ENCODE measurements at places on chromosomes 4 and X.

DNA sequence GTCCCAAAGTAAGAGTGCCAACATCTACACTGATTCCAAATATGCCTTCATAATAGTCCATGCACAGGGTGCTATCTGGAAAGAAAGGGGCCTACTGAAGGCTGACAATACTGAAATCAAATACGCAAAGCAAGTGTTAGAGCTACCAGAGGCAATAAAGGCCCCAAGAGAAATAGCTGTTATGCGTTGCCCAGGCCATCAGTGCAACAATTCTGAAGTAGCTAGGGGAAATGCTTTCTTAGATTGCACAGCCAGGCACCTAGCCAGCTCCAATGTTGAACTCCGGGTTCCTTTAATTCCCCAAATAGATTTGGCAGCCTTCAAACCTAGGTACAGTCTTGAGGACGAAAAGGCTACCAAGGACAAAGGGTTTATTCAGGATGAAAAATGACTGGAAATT, 17.4 kb upstream of the PAPSS1 start:
- no peak for DNase-seq

DNA sequence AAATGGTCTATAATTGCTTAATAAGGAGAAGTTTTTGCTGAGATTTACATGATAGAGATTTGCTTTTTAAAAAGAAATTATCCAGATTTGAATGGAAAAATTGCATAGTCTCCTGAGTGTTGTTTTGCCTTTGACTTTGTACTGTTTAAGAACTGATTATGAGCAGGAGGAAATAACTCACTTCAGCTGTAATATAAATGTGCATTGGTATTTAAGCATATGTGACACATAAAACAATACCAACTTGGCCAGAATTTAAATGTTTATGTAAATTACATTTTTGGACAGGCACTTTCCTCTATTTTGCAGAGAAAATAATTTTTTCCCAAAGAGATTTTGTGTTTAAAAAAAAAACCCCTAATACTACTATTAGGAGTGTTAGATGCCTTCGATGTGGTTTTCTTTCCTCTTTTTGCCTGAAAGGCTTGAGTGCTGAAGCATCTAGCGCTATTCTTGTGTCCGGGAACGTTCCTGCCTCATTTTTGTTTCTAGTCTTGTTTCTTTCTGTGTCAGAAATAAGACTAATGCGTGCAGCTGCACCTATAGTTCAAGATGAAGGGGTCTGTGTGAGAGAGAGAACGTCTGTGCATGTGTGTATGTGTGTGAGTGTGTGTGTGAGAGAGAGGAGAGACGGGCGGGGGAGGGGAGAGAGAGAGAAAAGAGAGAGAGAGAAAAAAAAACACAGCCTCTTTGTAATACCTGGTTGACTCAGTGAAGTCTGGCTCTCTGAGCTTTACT, 60.8 kb downstream of the TBL1X start:
- DNase-seq, result no peak

DNA sequence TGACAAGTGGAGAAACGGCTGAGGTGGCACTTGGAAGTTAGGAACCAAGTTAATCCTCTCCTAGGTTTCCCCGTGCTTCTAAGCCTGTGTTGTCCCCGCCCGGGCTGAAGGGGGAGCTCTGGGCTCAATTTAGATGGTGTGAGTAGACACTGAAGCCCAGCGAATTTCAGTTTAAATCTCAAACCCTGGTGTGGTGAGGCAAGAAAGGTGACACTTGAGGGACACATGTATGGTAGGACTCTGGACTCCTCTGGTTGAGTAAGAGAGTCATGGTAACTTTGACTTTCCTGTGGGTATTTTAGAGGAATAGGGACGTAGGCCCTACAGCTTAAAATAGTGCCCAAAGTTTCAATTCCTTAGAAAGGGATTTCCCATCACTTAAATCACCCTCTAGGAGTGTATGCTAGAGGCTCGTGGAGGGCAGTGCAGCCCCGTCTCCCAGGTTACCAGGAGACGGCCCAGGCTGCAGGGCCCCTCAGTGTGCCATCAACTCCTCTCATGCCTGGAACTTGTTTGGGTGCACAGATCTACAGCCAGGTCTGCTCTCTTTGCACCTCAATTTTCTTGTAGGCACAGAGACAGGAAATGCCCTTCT, 24.0 kb downstream of the HAND2 start:
- DNase-seq, result no peak

DNA sequence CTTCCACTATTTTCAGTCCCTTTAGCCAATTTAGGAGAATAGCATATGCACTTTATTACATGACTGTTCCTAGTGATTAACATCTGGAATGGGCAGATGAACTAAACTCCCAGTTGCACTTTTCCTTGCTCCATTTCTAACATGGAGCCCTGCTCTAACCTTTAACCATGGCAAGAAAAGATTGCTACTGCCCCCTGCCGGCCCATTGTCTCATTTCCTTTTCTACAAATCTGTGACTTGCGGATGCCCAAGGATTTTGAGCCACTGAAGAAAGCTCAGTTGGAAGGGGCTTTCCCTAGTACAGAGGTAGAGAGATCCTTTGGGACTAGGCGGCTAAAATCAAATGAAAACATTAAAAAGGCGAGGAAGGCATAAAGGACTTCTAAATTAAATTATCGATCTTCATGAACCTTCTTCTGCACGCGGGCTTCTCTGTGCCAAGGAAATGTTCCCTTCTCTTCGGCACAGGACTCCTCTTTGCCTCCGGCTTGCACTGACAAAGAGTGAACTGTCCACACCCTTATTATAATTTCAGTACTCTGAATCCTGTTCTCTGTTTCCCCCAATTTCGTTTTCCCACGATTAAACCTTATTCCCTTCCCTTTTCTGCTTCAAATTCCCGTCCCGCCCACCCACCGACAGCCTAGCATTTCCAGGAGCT, 577 bp upstream of the GLRA2 start:
- no peak for DNase-seq

GRCh38 chr4:95268819-95269565, 279.8 kb downstream of the UNC5C start:
- no peak for DNase-seq

DNA sequence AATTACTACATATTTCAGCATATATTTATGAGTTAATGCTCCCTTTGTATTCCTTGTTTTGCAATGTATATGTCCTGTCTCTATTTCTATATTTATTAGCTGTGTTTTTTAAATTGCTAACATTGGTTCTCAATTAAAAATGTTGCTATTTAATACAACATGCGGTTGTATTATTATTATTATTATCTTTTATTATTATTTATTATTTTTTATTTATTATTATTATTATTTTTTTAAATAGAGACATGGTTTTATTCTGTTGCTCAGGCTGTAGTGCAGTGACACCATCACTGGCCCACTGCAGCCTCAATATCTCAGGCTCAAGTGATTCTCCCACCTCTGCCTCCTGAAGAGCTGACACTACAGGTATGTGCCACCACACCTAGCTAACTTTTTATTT, 1005.9 kb upstream of the ADGRL3 start:
- DNase-seq, result no peak

DNA sequence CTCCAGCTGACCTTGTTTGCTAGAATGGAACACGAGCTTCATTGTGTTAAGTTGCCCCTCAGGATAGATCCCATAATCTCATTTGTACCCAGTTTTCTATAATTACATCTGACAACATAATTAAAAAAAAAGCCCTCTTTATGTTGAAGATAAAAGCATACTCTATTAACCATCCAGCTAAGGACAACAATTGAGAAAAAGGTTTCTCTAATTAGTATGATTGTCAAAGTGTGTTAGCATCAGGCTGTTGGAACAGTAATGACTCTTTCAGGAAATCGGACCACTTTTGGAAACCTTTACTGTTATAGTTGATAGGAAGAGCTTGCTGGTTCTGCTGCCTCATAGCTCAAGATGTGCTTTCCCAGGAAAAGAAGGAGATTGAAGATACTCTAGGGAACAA, 172.6 kb downstream of the FHIP1A start:
- DNase-seq, result no peak

GRCh38 chrX:46758956-46759644, at the start of gene SLC9A7:
Gene SLC9A7 (minus strand): TSS chrX:46759118. CDS start chrX:46759029, 89 bp downstream.
- DNase-seq, result peak; percentile 46

DNA sequence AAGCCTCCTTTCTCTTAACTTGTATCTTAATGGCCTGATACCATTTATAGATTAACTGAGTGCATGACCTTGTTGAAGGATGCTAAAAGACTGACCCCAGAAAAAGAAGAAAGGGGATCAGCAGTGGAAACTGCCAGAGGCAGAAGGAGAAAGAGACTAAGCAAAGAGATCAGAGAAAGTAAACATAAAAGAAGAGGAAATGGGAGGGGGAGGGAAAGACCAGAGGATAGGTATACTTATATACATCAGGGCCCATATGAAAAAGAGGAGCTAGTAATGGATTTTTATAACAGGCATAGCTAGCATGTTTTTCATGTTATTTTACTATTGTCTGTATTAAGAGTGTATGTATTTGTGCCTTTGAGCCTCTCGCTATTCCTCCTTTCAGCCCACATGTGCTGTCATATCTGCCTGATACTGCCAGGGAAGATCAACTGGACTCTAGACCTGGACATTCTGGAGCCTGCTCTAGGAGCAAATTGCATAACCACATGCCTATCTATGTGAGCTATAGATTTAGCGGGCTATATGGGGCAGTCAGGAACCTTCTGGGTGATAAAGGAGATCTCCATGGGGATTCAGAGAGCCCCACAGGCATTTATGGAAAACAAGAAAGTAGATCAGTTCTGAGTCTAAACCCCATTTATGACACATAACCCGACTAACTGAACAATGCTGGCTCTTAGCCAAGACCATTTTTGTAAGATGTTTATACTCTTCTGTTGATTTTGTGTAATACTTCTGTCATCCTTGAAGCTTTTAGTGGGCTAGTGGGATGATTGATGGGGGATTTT, 13.4 kb upstream of the SNX12 start:
- no peak for DNase-seq

DNA sequence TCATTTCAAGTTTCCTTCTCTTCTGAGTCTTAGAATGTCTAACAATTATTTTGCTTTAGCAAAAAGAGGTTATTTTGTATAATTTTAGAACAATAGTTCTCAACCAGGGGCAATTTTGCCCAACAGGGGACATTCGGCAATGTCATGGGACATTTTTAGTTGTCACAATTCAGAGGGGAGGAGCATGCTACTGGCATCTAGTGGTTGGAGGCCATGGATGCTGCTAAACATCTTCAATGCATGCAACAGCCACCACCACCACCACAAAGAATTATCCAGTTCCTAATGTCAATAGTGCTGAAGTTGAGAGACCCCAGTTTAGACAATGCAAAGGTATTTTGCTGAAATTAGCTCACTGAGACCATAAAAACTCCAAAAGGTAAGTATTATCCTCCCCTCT, 122.5 kb downstream of the ARHGAP6 start:
- DNase-seq, result no peak

DNA sequence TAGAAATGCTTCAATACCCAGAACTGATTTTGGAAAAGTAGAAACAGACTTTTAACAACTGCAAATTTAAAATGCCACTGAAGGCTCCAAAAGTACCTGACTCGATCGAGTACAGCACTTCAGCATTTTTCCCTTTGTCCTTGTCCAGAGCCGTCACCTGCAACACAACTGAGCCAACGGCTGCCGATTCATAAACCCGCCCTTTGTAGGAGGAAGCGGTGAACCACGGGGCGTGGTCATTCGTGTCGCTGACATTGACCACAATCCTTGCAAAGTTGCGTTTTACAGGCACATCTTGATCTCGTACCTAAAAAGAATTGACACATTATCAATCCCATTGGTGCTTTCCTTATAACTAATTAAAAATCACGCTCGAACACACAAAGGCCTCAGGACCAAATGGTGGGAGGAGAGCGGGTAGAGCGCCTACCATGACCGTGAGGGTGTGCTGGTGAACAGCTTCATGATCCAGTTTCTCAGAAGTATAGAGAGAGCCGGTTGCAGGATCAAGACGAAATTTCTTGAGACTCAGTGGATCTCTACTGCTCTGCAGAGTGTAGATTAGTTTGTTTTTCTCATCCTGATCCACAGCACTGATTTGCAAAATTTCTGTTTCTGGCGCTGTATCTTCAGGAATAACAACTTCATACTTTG, 72.8 kb upstream of the MTNR1A start:
- DNase-seq, result no peak

DNA sequence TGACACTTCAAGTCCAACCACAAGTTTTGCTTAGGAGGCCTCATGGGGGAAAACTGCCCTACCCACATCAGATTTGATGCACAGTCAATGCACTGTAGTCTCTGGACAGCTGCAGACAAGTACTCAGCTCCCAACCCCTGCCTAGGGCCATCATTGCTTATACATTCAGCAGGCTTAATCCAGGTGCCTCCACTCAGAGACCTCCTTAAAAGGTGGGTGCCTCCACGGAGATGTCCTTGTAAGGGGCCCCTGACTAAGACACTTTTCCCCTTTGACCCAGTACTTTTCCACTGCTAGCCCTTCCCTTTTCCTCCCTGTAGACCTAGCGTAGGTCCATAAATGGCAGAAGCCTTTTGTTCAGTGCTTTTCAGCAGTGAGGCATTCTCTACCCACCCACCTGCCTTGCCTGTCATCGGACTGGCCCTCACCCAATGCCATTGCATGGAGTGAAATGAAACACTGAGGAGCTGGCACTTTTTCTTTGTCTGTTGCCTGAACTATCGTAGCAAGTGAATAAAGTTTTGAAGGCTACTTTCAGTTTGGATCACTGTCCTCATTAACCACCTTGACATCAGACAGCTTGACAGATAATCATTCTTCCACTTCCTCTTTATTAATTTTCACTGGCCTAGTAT, 23.8 kb upstream of the PLK4 start:
- no peak for DNase-seq

DNA sequence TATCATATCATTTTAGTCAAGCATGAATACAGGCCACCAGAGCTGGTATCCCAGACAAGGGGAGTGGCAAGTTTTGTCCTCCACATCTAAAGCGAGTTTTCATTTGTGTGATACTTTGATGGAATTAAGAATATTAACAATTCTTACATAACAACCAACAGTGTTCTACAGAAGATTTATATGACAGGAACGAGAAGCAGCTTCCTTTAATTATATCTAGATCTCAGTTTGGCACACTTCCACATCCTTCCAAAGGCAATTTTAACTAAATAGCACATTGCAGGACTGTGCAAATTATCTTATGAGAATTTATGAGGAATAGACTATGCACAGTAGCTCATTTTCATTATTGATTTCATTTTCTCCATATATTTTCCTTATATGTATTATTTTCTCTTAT, 121.2 kb upstream of the GUCY1A1 start:
- no peak for DNase-seq
